ENCODE measurements at places on chromosomes 11 and 22.

GRCh38 chr22:36422287-36423014 is 34.7 kb upstream of the MYH9 start:
- no peak for DNase-seq

- DNase-seq = peak; percentile 90
These were observed 46.4 kb downstream of the MORC2 start for GRCh38 chr22:30922151-30922611.

- DNase-seq = no peak
These were observed 19.6 kb upstream of the EIF3D start for GRCh38 chr22:36548606-36549005.

DNA sequence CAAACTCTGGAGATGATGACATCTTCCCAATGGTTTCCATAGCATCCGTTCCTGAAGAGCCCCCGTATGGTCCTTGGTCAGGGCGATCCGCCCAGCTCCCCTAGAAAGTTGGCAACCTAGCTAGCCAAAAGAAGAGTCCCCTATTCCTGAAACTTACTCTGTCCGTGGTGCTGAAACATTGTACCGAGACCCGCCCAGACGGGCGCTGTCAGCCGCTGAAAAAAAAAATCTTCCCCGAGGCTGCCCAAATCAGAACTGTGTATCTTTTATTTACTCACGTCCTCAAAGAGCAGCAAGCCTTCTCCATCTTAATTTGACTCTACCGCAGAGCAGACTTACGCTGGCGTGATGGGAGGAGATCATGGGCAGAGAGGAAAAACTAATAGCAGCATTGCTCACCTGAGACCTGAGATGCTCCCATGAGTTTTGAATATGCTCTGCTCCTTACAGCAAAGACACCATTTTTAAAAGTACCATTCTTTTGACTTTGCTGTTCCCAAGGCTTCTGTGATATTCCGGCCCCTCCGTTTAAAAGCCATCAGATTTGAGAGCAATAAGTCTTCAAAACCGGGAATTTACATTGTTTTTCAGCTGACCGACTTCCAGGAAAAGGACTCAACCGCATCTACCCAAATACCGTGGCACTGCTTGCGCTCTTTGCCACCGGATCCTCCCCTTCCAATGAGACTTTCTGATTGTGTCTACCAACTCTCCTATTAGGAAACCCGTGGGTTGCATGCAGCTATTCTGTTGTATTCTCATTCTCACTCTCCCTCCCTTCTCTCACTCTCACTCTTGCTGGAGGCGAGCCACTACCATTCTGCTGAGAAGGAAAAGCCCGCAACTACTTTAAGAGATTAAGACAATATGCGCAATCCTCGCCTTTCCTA is at the start of gene SLC17A6:
TSS of gene SLC17A6 (plus strand) at position 786 of the 890 bp plus-strand sequence. CDS start 153 bp downstream, outside the sequence.
- peak; percentile 2 for DNase-seq

DNA sequence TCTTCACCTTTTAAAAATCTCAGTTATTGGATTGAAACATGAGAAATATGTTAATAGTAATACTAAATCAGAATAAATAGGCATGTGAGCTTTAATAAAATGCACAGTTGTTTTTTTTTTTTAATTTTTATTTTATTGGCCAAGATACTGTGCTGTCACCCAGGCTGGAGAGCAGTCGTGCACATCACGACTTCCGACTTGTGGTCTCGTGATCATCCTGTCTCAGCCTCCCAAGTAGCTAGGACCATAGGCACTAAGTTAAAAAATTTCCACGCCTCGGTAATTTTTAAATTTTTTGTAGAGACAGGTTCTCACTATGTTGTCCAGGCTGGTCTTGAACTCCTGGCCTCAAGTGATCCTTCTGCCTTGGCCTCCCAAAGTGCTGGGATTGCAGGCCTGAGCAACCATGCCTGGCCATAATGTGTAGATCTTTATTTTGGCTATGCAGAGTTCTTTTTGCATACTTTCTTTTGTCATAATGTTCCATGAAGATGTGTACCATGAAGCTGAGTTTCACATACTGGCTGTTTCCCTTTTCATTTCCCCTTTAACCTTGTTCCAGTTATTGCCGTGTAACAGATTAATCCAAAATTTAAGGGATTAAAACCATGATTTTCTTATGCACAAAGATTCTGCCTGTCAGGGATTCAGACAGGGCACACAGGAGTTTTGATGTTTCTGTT is 16.0 kb downstream of the CAPRIN1 start:
- DNase-seq = no peak

DNA sequence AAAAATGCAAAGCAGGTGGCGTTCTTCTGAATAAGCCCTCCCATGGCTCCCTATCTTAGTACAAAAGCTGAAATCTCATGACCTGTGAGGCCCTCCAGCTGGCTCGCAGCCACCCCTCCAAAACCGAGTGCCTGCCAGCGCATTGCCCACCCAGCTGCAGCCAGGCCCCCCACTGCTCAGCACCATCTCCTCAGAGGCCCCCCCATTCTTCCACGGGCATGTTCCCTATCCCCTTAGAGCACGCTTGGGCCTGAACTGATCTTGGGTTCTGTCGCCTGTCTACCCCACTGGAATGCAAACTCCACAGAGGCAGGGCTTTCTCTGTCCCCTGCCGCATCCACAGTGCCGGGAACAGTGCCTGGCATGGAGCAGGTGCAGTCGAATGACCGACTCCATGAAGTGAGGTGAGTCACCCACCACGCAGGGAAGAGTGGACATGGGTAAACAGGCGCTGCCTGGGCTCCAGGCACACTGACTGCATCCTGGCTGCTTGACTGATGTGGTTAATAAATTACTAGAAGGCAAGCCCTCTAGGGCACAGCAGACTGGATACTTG is 11.3 kb upstream of the EFCAB6 start:
- DNase-seq = no peak

- DNase-seq = no peak
These were observed 15.9 kb downstream of the PRSS23 start for GRCh38 chr11:86816251-86816726.

- no peak for DNase-seq
These were observed 6.4 kb downstream of the MUC5AC start for GRCh38 chr11:1163911-1164735.

- no peak for DNase-seq
These were observed 34.6 kb downstream of the OSBPL5 start for GRCh38 chr11:3130269-3131071.

DNA sequence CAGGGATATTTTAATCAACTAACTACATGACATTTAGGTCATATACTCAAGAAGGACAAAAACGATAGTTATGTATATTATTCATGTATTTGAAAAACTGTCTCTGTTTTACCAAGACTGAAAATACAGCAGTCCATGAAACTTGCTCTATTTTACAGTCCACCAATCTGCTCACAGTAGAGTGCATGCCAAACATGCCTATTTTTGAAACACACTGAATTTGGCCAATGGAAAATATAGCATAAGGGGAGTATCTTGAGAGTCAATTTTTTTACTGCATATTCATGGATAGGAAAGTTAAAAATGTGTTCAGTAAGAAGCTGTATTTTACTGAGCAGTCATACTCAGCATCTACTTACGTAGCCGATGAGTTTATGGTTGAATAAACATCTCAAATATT is 621.2 kb upstream of the CHORDC1 start:
- DNase-seq = no peak

GRCh38 chr11:116114198-116114651 is 610.0 kb upstream of the CADM1 start:
- no peak for DNase-seq

DNA sequence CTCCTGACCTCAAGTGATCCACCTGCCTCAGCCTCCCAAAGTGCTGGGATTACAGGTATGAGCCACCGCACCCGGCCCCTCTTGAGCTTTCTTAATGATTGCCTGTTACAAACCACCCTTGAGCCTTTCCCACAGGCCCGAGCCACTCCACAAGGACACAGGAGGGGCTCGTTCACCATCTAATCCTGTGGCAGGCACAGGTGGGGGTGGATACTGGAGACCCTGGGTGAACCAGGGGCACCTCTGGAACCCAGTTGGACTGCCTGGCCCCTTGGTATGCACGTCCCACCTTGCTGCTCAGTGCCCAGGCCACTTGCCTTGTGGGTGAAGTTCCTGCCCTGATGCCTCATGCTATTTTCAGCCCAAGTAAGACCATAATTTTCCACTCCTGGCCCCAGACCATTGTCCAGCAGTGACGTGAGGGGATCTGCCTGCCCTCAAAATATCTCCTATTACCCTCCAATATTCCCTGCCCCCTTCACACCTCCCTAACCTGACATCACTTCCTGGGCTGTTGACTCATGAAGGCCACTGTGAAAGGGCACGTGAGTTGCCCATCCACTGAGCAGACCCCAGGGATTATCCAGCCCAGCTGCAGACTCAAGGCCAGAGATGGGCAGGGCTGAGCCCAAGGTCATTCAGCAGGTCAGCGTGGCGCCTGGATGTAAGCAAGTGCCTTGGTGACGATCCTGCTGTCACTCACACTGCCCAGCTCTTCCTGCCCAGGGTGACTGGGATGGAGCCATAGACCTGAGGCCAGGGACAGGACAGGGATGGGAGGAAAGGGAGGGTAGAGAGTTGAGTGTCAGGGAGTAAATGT is 19.6 kb downstream of the P2RY2 start:
- DNase-seq = no peak

DNA sequence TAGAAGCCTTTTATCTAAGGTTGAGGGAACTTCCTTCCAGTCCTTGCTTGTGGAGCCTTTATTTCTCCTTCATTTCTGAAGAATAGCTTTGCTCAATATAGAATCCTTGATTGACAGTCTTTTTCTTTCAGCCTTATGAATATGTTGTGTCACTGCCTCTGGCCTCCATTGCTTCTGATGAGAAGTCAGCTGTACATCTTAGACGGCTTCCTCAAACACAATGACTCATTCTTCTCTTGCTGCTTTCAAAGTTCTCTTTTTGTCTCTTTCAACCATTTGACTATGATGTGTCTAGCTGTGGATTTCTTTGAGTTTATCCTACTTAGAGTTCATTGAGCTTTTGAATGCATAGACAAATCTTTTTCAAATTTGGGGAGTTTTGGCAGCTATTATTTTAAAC is 893.2 kb downstream of the BRD1 start:
- DNase-seq = no peak

DNA sequence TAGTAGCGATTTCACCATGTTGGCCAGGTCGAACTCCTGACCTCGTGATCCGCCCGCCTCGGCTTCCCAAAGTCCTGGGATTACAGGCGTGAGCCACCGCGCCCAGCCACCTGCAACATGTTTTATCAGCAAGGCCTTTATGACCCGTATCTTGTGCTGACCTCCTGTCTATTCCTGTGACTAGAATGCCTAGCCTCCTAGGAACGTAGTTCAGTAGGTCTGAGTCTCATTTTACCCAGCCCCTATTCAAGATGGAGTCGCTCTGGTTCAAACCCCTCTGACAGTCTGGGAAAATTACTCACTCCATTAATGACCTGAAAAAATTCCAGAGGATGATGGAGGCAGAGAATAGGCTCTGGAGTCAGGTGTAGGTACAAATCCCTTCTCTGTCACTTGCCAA is 30.0 kb upstream of the CXCR5 start:
- no peak for DNase-seq

GRCh38 chr11:117961896-117962295 is 24.3 kb upstream of the IL10RA start:
- DNase-seq = no peak

- DNase-seq = no peak
These were observed 42.5 kb upstream of the SPATA19 start for GRCh38 chr11:133887692-133888332.

GRCh38 chr11:10892250-10892649 is 34.4 kb upstream of the ZBED5 start:
- DNase-seq = no peak

- DNase-seq = peak; percentile 37
These were observed 6.3 kb upstream of the IGLL5 start for GRCh38 chr22:22881116-22882000.

DNA sequence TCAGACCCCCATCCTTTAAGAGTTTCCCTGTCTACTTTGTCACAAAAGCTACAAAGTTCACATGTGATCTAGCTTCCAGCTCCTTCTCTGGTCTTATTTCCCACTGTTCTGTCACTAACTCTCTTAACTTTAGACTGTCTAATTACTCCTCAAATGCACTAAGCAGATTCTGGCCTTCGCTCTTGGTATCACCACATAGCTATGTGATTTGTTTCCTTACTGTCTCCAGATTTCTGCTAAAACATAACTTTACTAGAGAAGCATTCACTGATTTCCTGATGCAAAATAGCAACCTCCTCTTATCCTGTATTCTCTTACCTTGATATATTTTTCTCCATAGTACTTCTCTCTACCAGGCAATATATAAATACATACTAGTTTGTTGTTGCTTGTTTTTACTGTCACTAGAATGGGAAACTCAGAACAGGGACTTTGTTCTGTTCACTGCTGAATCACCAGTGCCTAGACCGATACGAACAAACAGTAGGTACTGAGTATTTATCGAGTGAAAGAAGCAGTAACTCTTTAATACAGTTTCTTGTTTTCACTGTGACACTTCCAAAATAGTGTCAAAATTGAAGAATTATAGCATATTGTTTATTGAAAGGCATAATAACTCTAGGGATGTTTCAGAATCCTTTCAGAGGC is 205.6 kb downstream of the DDX10 start:
- no peak for DNase-seq

- DNase-seq = peak; percentile 55
These were observed 2.2 kb upstream of the APOBEC3H start for GRCh38 chr22:39094717-39095389.

DNA sequence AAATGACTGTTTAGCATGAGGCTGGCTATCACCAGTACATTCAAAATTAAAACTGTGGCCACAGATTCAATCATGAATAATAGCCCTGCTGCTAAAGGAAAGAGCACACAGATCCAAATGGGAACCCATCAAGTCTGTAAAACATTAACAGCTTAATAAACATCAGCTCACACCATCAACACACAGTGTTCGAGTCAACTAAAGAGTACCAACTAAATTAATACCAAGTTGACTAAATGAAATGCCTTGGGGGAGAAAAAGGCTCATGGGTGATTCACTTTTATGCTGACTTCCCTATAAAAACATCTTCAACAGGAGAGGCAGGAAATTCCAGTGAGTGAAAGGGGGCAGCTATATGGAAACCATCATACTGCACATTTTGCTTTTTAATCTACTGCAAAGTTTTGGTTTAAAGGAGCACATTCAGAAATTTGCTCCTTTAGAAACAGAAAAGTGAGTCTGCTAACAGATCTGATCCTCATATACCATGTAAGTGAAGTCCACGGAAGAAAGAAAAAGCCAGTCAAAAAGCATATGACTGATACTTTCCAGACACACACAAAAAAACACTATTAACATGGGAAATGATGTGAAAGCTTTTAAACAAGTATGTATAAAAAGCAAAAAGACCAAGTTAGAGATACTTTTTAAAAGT is 16.3 kb downstream of the LGR4 start:
- DNase-seq = no peak

- DNase-seq = no peak
These were observed 199.1 kb downstream of the SWAP70 start for GRCh38 chr11:9862981-9863380.

GRCh38 chr11:74443071-74443864 is 24.1 kb downstream of the KCNE3 start:
- DNase-seq = no peak

DNA sequence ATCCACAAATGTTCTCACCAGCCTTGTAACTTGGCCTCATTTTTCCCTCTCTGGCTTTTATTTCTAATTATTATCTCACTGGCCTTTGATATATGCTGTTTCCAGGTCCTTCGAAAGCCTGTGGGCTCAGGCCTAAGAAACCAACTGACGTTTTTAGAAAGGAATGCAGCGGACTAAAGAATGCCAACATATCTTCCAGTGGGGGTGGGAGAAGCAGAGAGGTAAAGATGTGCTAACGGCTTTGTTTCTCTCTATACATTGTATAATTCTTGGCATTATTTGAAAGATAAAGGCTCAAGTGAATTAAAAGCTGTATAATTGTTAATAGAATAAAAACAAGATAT is 28.2 kb downstream of the OR6Q1 start:
- DNase-seq = no peak

Measured in CD4-positive, alpha-beta T cell treated with Interleukin-1 beta for 1 hour (primary cell).